ENCODE measurements at places on chromosomes 5 and 9. TPM values are rescaled to one million over a fixed set of nuclear protein-coding genes. Genes with fewer than 3 reads are reported as not detected.
A peak's percentile ranks its signal among the peaks of the same experiment; 100 is the strongest.

DNA sequence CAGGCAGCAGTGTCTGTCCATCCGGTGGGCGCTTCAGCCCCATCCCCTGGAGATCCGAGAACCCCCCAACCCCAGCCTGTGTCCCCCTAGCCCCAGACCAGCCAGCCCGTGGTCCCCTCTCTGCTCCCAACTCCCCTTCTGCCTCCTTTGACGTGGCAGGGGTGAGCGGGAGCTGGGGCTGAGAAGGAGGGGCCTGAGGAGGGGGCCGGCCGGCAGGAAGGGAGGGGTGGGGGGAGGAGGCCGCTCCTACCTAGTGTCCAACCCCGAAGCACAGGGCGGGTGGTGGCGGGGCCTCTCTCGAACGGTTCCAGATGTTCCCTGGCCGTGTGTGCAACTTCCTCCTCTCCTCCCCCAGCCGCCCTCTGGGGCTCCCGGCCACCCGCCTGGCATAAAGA, 31.0 kb downstream of the GOLGA2 start:
- H3K4me3 ChIP-seq = peak overlapping the region; percentile 26
- H3K4me1 ChIP-seq = peaks cover 35% of the 10 kb centered on the region
- peak; percentile 87 for DNase-seq
- no peaks in the 10 kb centered on the region for H3K36me3 ChIP-seq
- no peak overlapping the region for H3K27ac ChIP-seq

- H3K27ac ChIP-seq = peak overlapping the region; percentile 49
- no peak overlapping the region for H3K4me3 ChIP-seq
- peaks cover 22% of the 10 kb centered on the region for H3K36me3 ChIP-seq
Measured at GRCh38 chr9:129011761-129012181, 16.4 kb downstream of the SH3GLB2 start.

RGS7BP gene
- total RNA-seq = not detected

DNA sequence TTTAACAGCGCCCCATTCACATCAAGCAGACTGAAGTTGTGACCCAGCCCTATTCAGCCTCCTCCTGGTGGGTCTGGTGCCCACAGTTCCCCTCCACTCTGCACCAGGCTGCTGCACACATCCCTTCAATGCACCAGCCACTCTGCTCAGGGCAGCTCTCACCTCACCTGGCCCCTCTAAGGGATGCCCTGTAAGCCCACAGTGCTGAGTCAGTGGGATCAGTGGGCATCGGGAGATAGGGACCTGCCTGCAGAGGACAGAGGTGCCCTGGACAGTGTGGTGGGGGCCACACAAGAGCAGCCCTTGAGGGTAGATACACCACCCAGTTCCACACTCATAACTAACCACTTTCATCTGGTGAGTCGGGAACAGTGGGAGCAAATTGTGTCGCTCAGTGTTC, 38.3 kb upstream of the S1PR3 start:
- H3K27me3 ChIP-seq = no peaks in the 10 kb centered on the region
- no peak overlapping the region for H3K27ac ChIP-seq
- H3K36me3 ChIP-seq = no peaks in the 10 kb centered on the region
- no peak for DNase-seq
- no peak overlapping the region for H3K4me3 ChIP-seq

- H3K27me3 ChIP-seq = no peaks in the 10 kb centered on the region
- H3K4me3 ChIP-seq = no peak overlapping the region
- H3K4me1 ChIP-seq = no peaks in the 10 kb centered on the region
- H3K36me3 ChIP-seq = peaks cover 51% of the 10 kb centered on the region
- no peak overlapping the region for H3K27ac ChIP-seq
Measured at GRCh38 chr9:95952471-95952870, 77.0 kb downstream of the ERCC6L2 start.

GRCh38 chr9:126338945-126339344, 12.3 kb downstream of the MVB12B start:
- no peaks in the 10 kb centered on the region for H3K27me3 ChIP-seq
- H3K27ac ChIP-seq = no peak overlapping the region
- H3K4me1 ChIP-seq = no peaks in the 10 kb centered on the region
- peaks cover 20% of the 10 kb centered on the region for H3K36me3 ChIP-seq

FAM151B gene
- total RNA-seq = 9.2 TPM

- no peak for DNase-seq
- no peak overlapping the region for H3K4me3 ChIP-seq
- no peak overlapping the region for H3K27ac ChIP-seq
- H3K27me3 ChIP-seq = peaks cover 59% of the 10 kb centered on the region
- H3K36me3 ChIP-seq = no peaks in the 10 kb centered on the region
Measured at GRCh38 chr9:132192728-132193127, 30.9 kb downstream of the NTNG2 start.

DNA sequence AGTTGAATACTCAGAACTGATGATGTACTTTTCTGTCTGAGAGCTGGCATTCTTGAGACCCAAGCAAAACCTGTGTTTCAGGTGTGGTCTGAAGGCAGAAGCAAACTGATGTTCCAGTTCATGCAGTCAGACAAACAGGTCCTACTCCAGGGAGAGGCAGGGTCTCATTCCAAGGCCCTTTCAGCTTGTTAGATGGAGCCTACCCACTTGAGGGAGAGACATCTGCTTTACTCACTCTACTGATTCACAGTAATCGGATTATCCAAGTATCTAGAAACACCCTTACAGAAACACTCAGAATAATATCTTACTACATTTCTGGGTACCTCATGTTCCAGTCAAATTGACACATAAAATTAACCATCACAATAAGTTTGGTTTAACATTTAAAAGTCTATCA, 207.8 kb downstream of the KDM4C start:
- H3K4me1 ChIP-seq = no peaks in the 10 kb centered on the region
- no peak overlapping the region for H3K27ac ChIP-seq
- H3K4me3 ChIP-seq = no peak overlapping the region
- no peak for DNase-seq
- H3K36me3 ChIP-seq = no peaks in the 10 kb centered on the region

GRCh38 chr5:90506221-90506620, 23.2 kb downstream of the LYSMD3 start:
- no peaks in the 10 kb centered on the region for H3K27me3 ChIP-seq
- H3K4me3 ChIP-seq = no peak overlapping the region
- H3K27ac ChIP-seq = no peak overlapping the region
- peaks cover 11% of the 10 kb centered on the region for H3K36me3 ChIP-seq

PITX1 gene
- 38.5 TPM for total RNA-seq
